ENCODE measurements at places on chromosomes 5 and 9. TPM values are rescaled to one million over a fixed set of nuclear protein-coding genes. Genes with fewer than 3 reads are reported as not detected.

Gene SEPTIN8
- 28.7 TPM for total RNA-seq

Gene DDX4
- not detected for total RNA-seq

Gene FRMD3
- 27.7 TPM for total RNA-seq

Gene ATOSB
- total RNA-seq: 4.7 TPM

Gene AHRR
- total RNA-seq: 1.0 TPM

Gene GPR150
- under 0.01 TPM for total RNA-seq

Gene SOX30
- total RNA-seq: not detected

Gene BHMT
- total RNA-seq: 1.0 TPM

Gene DNAI1
- not detected for total RNA-seq

Gene TOR4A
- 2.1 TPM for total RNA-seq

Gene GAPVD1
- total RNA-seq: 42.3 TPM

Gene C5orf63
- total RNA-seq: 3.7 TPM

Gene UNC5A
- total RNA-seq: not detected

Gene KIF4B
- under 0.01 TPM for total RNA-seq

Gene SLC22A5
- 2.1 TPM for total RNA-seq

Gene CARD9
- total RNA-seq: 1.0 TPM

Gene S1PR3
- 12.5 TPM for total RNA-seq

Gene CCNO
- not detected for total RNA-seq

Gene NUTM2F
- total RNA-seq: not detected

Gene DMRTA1
- 0.52 TPM for total RNA-seq

Gene OCLN
- total RNA-seq: 0.52 TPM

Gene LCN2
- 2.1 TPM for total RNA-seq

Gene NINJ1
- total RNA-seq: 20.9 TPM

Gene NELFB
- 33.9 TPM for total RNA-seq

Gene GABRA6
- total RNA-seq: not detected

Gene AOPEP
- 48.0 TPM for total RNA-seq

Gene PDLIM4
- 19.8 TPM for total RNA-seq

Gene GABRA1
- total RNA-seq: not detected

Gene CDC20B
- total RNA-seq: not detected

Data from skeletal muscle tissue (tissue), 5 donors.